ENCODE measurements at places on chromosomes 3 and 15.

GRCh38 chr15:75517233-75517632, 61.9 kb downstream of the PTPN9 start:
- DNase-seq = no peak

DNA sequence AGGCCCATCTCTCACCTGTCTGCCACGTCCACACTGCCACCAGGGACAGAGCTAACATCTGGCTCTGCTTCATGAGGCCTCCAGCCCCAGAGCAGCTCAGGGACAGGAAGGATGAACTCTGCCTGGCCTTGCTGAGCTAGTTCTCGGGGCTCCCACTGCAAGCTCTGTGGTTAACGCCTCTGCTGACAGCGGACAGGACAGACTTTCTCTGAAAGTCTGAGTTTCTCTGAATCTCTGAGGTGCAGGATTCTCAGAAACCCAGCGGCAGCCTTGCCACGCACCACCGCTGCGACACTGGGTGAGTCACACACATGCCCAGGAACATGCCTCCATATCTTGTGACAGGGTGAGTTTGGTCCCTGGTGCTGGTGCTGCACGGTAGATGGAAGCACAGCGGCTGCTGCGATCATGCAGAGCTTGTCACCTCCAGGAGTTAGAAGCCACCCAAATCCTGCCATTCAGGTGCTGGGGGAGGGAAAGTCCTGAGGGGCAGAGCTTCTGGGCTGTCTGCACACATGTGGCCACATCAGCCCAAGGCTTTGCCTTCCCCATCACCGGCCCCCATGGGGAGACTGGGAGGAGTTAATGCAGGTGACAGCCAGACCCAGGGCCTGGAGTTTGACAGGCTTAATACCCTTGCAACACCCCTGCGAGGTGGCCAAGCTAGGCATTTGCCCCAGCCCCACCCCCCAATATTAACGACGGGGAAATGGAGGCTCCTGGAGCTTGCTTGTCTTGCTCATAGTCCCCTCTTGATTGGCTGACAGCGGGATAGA, 267.0 kb downstream of the PLCL2 start:
- DNase-seq = no peak

- DNase-seq = peak; percentile 32
These were observed 4.4 kb upstream of the CD200R1 start for GRCh38 chr3:112979244-112979832.

DNA sequence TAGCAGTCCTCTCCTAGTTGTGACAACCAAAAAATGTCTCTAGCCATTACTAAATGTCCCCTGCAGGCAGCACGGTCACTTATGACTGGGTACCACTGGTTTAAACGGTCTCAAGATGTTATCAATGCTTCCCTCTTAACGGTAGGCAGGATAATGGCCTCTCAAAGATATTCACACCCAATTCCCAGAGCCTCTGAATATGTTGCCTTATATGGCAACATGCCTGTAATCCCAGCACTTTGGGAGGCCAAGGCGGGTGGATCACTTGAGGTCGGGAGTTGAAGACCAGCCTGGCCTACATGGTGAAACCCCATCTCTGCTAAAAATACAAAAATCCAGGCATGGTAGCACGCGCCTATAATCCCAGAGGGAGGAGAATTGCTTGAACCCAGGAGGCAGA, 9.4 kb downstream of the MME start:
- no peak for DNase-seq

- DNase-seq = no peak
These were observed 263 bp upstream of the UTS2B start for GRCh38 chr3:191330530-191331048.

GRCh38 chr3:187706971-187707370, 4.6 kb upstream of the RTP2 start:
- no peak for DNase-seq

- no peak for DNase-seq
These were observed 110.8 kb upstream of the ATP11B start for GRCh38 chr3:182682263-182683241.

- DNase-seq = no peak
These were observed 39.7 kb downstream of the TBC1D2B start for GRCh38 chr15:78037779-78038305.

- peak; percentile 49 for DNase-seq
These were observed 121.7 kb downstream of the CBLB start for GRCh38 chr3:105747060-105747541.

DNA sequence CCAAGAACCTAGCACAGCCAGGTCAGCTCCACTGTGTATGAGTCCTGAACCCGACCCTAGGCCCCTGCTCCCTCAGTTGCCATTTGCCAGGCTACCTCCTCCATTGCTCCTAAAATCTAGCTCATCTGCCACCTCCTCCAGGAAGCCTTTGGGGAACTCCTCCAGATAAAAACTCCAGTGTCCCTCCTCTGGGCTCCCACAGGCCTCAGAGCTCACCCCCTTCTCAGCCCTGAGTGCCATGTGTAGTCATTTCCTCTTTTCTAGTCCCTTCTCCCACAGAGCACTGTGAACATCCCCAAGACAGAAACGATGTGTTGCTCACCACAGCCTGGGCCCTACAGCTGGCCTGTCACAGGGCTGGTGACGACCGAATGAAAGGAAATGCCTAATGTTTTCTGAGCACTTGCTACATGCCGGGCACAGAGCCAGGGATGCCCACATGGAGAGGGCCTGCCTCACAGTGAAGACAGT, 61.0 kb downstream of the IQSEC1 start:
- DNase-seq = no peak

GRCh38 chr3:16506884-16507577, 6.5 kb downstream of the RFTN1 start:
- DNase-seq = no peak

GRCh38 chr3:56269755-56270535, 198.3 kb downstream of the ERC2 start:
- peak; percentile 31 for DNase-seq

GRCh38 chr3:195250473-195251251, 20.3 kb downstream of the XXYLT1 start:
- DNase-seq = no peak

- peak; percentile 61 for DNase-seq
These were observed 15.2 kb upstream of the ACTC1 start for GRCh38 chr15:34810443-34811129.

- DNase-seq = no peak
These were observed 625.8 kb downstream of the TAFA4 start for GRCh38 chr3:68306571-68306970.

DNA sequence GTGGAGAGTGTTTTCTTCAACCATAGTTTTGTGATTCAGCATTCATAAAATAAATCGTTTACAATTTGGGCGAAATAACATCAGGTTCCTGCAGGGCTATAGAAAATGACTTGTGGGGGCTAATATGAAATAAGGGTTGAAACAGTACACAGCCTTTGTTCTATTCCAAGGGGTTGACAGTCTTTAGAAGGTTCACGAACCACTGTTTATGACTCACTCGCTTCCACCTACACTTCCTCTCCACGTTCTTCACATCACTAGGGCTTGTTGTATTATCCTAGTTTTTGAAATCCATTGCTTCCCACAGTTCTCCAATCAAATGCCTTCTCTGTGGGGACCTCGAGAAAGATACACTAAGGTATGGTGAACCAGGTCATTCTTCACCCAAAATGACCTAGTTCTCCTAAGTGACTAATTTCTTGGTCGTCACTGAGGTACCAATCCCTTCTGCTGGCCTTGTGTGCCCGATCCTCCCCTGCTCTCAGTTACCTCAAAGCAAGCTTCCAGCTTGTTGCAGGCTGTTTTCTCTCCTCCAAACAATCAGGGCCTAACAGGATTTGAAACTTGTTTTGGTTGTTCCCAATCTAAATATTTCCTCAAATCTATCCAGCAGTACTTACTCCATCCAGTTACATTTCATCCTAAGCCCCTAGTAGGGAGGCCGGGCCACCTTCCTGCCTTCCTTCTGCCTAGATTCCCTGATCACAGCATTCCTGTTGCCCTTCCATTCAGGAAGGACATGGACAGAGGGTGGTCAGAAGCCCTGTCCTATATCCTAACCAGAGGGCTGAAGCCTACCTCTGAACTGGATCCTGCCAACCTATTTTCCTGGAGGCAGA, 23.1 kb upstream of the TBL1XR1 start:
- DNase-seq = no peak

- DNase-seq = no peak
These were observed 4.2 kb downstream of the SPG21 start for GRCh38 chr15:64985366-64986033.

- no peak for DNase-seq
These were observed 371 bp upstream of the CLSTN2 start for GRCh38 chr3:139934613-139935015.

- no peak for DNase-seq
These were observed 157.8 kb upstream of the CTNNB1 start for GRCh38 chr3:41041462-41041861.

DNA sequence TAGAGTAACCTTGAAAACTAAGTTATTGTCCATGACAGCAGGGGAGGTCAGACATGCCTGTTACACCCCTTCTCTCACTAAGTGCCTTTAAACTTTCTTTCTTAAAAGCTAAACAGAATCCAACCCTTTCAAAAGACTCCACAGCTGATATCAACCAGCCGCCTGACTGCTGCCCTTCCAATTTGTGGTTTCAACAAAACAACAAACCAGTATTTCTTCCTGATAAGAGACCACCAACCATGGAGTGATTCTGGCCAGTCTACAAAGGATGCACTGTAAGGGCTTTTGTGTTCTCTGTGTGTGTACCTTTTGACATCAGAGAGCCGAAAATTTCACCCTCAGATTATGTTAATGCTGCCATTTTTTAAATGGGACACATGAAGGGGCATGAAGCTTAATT, 1204.2 kb downstream of the ROBO2 start:
- DNase-seq = no peak

GRCh38 chr3:160556141-160556540, 9.2 kb downstream of the KPNA4 start:
- no peak for DNase-seq

DNA sequence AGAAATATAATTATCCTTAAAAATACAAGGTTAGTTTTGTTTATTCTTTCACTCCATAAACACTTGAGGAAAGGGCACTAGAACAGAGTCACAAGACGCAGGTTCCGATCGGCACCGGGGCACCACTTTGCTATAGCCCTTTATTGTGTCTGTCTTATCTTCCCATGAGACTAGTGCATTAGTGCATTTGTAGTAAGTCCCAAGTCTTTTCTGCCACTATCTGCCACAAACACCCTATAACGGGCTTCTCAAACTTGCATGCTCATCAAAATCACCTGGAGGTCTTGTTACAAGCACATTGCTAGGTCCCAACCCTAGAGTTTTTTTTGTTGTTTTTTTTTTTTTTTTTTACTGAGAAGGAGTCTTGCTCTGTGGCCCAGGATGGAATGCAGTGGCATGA, 213.1 kb downstream of the FOXP1 start:
- DNase-seq = no peak

GRCh38 chr3:188358787-188359493, 205.0 kb downstream of the LPP start:
- no peak for DNase-seq

- no peak for DNase-seq
These were observed 2.4 kb downstream of the CIB1 start for GRCh38 chr15:90231028-90232017.

DNA sequence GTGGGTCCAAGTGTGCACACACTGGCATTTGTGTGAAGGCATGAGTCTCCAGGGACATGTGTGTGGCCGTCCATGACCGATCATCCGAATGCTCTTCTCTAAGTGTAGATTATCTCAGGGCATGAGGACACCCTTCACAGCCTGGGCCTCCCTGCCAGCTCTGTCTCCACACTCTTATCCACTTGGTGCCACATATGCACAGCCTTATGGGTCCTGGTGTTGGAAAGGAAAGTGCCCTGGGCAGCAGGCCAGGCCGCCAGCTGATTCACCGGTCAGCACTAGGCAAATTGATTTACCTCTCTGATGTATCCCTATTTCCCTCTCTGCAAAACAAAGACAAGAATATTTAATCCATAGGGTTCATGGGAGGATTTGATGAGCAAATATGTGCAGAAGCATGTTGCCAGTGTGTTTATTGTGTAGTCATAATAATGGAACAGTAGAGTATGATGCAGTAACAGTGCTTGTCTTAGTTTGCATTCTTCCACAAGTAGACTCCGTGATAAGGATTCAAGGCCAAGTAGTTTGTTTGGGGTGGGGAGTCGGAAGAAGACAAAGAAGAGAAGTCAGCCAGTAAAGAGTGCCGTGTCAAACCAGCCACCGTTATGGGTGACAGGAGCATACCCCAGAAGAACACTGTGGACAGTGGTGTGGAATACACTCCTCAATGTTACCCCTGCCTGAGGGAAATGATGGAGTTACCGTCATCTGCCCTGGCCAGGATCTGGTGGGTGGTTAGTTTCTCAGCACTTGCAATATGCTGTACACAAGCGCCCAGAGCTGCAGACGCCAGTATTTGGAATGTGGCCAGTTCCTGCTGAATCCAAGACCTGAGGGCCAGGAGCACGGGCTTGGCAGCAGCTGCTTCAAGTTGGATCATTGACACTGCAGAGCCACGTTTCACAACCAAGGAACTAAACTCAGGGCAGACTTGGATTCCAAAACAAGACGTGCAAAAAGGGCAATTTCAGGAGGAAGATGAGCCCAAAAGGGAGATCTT, 85.1 kb downstream of the MTHFS start:
- DNase-seq = peak; percentile 57

DNA sequence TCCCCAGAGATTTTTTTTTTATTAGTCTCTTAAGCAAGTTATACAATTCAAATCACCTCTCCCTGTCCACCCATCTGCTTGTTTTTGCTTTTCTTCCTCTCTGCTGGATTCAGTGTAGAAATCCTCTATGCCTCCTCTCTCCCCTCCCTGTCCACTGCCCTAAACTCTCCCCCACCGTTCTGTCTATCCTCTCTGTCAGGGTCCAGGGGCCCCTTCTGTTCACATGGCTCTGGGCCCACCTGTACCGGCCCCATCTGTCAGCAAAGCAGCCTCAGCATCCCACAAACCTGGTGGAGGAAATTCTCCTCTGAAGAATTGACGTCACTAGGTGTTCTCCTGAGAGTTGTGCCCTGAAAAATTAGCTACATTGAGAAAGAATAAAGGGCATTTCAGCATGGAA, 137.6 kb upstream of the CMC1 start:
- DNase-seq = no peak

DNA sequence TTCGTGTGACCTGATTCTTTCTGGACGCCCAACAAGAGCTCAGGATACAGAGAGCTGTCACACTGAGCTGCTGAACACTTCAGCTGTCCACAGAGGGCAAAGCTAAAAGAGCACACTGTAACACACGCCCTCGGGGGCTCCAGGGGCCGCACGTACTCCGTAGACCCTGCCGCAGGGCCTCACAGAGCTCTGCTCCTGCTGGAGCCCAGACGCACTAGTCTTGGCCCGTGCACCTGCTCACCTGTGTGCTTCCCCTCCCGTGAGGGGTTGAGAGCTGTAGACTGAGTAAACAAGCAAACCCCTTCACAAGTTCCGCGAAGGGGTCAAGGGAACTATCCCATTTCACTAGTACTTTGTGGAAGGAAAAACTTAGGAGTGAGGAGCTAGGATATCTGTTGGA, 30.7 kb upstream of the TUSC7 start:
- DNase-seq = no peak

GRCh38 chr3:129558772-129559564, 16.0 kb downstream of the H1-8 start:
- no peak for DNase-seq

DNA sequence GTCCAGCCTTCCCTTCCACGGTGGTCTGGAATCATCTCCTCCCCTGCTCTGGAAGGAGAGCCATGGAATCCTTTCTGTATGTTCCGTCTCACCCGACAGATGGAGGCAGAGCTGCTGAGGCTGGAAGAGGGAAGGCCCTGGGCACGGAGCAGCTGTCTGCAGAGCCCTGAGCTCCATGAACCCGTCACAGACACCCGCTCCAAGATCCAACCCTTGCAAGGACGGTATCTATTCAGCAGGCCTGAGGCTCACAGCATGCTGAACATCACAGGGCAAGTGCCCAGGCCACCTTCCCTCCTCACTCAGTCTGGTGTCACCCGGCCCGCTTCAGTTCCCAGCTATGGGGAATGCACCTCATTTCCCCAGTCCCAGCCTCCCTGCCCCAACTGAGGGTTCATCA, 103.9 kb downstream of the LRIG1 start:
- DNase-seq = no peak

Measured in astrocyte of the cerebellum (primary cell).